ENCODE measurements at places on chromosomes 2 and 18.

- no peak for DNase-seq
Observed at GRCh38 chr2:125313806-125314205, 1288.7 kb downstream of the CNTNAP5 start.

GRCh38 chr2:54406031-54406430, 50.1 kb upstream of the SPTBN1 start:
- no peak for DNase-seq

- DNase-seq, result no peak
Observed at GRCh38 chr2:36351736-36352349, 3.7 kb upstream of the CRIM1 start.

- DNase-seq, result no peak
Observed at GRCh38 chr2:98242003-98242402, 104.3 kb upstream of the CNGA3 start.

DNA sequence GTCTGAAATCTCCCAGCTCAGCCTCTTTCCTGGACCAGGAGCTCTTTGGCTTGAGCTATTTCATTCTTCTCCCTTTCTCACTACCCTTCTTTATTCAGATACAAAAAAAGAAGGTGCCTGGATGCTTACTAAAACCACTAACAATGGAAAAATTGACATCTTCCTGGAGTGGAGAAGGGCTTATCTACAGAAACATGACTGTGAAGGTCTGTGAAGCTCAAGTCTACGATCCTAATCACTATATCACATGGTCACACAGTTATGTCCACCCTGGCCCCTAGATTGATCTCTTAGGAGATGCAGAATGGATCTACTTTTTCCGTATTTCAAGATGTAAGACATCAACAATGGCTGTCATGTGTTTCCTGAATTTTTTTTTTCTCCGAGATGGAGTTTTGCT, 5.7 kb upstream of the KRCC1 start:
- no peak for DNase-seq

- no peak for DNase-seq
Observed at GRCh38 chr2:188117706-188118105, 174.0 kb upstream of the GULP1 start.

DNA sequence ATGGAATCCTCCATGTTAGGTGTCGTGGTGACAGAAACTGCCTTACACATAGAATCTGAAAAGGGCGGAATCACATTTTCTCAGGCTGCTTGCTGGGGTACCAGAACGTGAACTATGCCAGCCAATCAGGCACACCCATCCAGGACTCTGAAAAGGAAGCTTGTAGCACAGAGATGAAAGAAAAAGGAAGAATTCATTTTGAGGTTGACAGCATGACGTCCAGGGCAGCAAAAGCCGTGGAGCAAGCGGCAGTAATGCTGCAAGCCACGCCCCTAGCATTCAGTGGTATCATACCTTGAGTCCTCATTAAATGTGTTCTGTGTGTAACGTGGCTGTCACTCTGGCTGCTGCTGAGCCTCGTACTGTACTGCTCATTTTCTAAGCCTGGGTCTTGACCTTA, 304.0 kb downstream of the DYSF start:
- no peak for DNase-seq

- no peak for DNase-seq
Observed at GRCh38 chr2:37770797-37771196, 99.4 kb upstream of the CDC42EP3 start.

GRCh38 chr2:112912403-112912802, 1.4 kb downstream of the IL37 start:
- no peak for DNase-seq

DNA sequence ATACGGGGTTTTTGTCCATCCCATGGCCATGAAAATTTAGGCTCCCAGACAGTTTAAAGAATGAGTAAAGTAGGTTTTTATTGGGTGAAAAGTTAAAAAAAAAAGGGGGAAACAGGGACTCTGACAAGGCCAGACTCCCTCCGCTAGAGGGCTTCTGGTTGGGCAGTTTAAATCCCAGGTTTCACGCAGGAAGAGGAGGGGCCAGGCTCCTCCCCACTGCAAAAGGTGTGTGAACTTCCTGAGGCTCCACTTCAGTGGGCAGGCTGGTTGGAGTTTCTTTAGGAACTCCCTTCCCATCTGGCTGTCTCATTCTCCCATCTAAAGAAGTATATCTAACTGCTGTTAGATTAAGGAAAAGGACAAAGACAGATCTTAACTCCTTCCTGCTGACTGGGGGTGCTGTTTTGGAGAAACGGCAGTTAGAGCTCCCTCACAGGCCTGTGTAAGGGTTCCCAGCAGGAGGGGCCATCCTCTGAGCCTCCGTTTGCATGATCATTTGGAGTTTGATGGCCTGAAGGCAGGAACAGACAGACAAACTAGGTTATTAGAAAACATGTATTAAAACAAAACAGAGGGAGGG, 1160.7 kb downstream of the CNTNAP5 start:
- DNase-seq, result no peak

DNA sequence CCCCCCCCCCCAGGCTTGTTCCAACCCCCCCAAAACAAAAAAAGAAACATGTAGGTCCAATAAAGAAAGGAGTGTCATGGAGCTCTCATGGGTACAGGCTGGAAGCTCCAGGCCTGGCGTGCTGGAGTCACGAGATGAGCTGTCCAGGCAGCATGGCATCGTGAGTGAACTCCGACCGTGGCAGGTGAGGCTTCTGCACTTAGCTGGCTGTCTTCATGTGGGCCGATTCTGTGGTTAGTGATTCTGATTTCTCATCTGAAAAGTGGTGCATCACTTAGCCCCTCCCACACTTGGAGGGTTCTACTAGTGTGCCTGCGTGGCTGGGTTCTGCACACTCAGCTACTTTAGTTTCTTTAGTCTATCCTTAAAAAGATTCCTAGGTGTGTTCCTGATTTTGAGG, 126.4 kb upstream of the MGAT5 start:
- DNase-seq, result no peak

- no peak for DNase-seq
Observed at GRCh38 chr2:239106314-239106908, 258.5 kb downstream of the TWIST2 start.

DNA sequence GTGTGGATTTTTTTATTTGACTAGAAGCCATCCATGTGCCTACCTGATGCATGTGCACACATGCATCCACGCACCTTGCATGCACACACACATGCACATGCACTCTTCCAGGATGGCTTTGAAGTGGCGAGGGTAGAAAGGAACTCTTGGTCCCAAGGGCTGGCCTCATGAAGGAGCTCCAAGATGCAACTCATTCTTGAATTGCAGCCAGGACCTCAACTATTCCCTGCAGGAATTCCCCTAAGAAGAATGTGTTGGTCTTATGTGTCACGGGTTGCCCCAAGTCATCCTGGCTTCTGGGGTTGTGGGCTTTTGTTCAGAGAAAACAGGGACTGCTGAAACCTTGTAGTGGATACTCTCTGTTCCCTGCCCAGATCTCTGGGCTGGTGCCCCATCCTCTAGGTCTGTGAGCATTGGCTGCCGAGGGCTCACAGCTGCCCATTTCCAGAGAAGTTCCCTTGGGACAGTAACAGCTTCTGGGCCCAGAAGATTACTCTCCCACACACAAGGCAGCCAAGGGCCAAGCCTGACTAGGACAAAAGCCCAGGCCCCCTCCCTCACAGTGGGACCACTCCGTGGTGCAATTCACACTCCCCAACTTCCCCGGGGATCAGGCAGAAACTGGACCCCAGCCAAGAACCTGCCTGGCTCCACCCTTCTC, 137.6 kb downstream of the COPS8 start:
- DNase-seq, result no peak

All from NCI-H187 (cell line).